Fibroblast of skin of back (primary cell): ENCODE measurements at places on chromosomes 4 and X.

DNA sequence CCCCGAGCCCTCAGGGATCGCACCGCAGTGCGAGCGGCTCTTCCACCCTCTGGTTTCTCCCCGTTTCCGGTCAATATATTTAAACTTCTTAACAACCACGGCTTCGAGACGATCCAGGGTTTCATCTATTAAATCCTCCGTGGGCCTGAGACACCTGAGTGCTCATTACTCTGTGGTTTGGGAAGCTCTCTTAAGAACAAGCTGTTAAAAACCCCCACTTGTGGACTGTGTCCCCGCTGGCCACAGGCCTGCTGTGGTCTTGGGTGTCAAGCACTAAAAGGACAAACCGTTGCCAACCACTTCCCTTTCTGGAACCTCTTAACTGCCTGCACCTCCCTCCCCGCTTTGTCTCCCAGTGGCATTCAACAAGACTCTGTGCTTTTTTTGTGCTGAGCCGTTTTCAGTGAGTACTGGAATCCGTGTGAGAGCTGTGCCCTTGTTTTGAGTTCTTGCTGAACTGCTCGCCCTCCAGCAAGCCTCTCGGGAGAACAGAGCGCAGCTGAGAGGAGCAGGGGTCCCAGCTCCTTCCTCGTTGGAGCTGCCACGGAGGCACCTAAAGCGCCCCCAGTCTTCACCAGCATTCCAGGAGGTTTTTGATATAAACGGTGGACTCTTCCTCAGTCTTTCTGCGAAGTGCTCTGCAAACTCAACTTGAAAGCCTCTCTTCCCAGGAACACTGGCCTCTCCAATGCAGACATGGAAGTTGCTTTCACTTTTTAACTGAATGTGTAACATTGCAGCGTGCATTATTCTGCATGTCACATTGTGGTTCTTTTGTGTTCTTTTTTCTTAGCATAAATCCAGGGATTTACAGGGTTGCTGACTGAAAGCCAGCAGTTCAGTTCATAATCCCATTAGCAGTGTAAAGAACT, 691 bp upstream of the IGFBP7 start:
- DNase-seq, result peak; percentile 86

GRCh38 chr4:22235698-22236097, 280.2 kb downstream of the ADGRA3 start:
- DNase-seq, result no peak

- DNase-seq, result peak; percentile 27
Observed at GRCh38 chr4:146981651-146982050, 36.0 kb upstream of the TTC29 start.

- no peak for DNase-seq
Observed at GRCh38 chr4:57679969-57680368, 569.8 kb upstream of the IGFBP7 start.

DNA sequence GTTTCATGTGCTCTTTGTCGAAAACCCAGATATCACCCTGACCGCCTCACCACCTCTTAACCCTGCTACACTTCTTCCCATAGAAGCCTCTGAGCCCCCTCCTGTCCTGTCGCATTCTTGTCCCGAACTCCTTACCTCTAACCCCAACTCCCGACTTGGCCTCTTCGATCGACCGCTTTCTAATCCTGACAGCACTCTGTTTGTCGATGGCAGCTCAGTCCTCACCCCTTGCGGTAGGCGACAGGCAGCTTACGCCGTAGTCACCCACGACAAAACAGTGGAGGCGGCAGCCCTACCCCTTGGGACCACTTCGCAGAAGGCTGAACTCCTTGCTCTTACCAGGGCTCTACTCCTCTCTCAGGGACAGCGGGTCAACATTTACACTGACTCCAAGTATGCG, 961.7 kb downstream of the RPA4 start:
- DNase-seq, result no peak

GRCh38 chr4:17286752-17287460, 225.0 kb downstream of the QDPR start:
- DNase-seq, result no peak

DNA sequence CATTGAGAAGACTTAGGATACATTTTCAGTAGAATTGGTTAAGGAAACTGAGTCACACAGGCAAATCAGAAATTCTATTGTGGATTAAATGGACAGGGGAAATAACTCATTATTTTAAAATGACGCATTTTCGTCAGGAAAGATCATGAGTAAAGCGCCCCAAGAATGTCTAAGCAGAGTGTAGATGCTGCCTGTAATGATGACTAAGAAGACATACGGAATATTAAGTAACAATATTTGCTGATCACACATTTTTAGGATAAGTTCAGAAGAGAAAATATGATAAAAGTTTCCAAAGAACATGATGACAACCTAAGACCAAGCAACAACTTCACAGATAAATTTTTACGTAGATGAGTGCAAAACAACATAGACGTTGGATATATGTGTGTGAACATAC, 596.3 kb upstream of the TENM3 start:
- peak; percentile 61 for DNase-seq

- no peak for DNase-seq
Observed at GRCh38 chr4:184274286-184274951, 56.7 kb upstream of the ENPP6 start.

DNA sequence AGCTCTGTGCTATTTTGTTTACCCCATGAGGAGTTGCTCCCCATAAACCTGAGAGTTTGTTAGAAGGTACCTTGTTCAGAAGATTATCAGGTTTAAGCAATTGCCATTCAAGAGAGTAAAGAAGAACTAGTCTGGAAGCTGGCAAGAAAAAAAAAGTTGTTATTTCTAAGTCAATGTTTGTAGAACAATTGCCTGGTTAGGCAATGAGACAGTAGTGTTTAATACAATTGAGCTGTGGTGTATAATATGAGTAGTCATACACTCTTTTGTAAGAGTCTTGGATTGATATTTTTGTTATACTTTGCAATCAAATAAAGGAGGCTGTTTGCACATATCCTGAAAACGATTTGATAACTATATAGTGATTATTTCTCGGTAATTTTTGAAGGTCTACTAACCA, 44.7 kb downstream of the GALNT7 start:
- no peak for DNase-seq

- DNase-seq, result no peak
Observed at GRCh38 chr4:80680934-80681333, 345.4 kb downstream of the CFAP299 start.

DNA sequence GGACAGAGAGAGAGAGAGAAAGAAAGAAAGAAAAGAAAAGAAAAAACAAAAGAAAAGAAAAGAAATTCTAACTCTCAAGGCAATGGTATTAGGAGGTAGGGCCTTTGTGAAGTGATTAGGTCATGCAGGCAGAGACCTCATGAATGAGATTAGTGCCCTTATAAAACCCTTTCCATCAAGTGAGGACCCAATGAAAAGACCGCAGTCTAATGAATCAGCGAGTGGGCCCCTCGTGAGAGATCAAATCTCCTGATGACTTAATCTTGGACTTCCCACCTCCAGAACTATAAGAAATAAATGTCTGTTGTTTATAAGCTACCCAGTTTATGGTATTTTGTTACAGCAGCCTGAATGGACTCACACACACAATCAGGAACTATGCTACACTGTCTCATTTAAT, 16.9 kb downstream of the AASDH start:
- no peak for DNase-seq

- no peak for DNase-seq
Observed at GRCh38 chr4:3202836-3203820, 45.8 kb upstream of the MSANTD1 start.

DNA sequence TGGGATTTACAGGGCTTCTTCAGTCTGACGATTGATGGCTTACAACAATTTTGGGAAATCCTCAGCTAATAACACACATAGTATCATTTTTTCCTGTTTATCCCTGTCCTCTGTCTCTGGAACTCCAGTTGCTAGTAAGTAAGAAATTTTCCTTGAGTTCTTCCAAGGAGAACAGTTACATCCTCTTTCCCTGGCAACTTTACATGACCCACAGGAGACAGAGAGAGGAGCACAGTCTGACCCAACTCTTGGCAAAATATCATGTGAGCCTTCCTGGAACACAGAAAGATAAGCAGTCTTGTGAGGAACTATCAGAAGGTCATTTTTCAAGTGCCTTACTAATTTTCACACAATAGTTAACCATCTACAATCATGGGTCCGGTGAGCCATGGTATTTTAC, 578.7 kb upstream of the PABPC4L start:
- no peak for DNase-seq

DNA sequence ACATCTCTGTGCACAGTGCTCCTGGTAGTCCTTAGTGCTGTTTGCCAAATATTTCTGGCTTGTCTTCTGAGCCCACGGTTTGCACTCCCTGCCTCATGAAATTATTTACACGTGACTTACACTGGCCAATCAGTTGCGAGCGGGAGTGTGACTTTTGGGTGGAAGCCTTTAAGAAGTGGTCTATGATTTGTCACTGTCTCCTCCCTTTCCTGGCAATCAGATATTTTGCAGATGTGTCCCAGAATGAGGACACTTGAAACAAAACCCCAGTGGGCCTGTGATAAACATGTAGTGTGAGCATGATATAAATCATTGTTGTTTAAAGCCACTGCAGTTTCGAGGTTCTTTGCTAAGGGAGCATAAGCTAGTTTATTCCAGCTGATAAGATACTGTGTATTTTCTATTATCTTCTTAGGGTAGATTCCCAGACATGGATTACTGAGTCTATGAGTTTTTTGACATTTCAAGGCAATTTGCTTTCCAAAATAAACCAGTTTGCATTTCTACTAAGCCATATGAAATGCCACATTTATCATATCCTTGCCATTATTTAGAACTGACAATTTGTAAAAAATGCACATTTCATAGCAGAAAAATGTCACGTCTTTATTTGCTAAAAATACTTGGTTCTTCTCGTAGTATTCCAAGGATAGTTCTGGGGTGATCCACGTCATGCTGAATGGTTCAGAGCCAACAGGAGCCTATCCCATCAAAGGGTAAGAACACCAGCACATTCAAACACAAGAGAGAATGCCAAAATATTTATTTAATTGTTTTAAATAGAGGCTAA, 12.0 kb downstream of the BST1 start:
- peak; percentile 69 for DNase-seq

- no peak for DNase-seq
Observed at GRCh38 chr4:13783800-13784411, 156.4 kb upstream of the BOD1L1 start.

GRCh38 chrX:19659929-19660328, 144.6 kb upstream of the MAP3K15 start:
- DNase-seq, result no peak

- DNase-seq, result peak; percentile 86
Observed at GRCh38 chrX:39667191-39667590, 430.6 kb downstream of the BCOR start.

DNA sequence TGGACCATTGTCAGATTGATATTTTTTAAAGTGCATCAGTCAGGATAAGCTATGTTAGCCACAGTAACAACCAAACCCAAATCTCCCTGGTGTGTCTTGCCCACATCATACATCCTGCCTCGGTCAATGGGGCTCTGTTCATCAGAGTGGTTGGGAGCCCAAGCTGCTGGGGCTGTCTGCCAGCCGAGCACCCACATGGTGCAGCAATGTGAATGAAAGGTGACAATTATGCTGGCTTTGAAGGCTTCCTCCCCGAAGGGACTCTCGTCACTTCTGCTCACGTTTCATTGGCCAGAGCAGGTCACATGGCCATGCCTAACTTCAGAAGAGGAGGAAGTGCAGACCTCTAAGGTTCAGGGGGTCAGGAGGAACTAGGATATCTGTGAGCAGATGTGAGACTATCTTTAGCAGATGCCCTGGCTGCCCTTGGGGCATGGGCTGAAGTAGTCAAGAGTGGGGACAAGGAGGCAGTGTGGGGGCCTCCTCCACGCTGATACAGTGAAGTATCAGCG, 1.3 kb upstream of the JAKMIP1 start:
- no peak for DNase-seq

GRCh38 chr4:163392328-163392727, 48.6 kb downstream of the NPY5R start:
- DNase-seq, result no peak

GRCh38 chr4:43765514-43765913, 683.1 kb downstream of the KCTD8 start:
- no peak for DNase-seq

DNA sequence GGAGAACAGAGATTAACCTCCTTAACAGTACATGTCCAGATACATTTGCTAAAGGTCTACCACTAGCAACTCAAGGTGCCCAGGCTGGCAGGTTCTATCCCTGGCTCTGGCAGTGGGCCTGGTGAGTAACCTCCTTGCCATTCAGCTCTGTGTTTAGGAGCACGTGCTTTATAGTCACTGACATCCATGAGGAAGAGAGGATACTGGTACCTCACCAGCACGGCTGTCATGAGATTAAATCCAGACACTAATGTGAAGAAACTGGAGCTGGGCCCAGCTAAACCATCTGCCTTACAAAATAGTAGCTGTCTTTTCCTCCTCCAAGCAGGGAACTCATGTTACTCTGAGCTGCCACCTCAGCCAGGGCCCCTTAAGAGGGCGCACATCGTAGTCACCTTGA, 45.3 kb downstream of the GPRASP3 start:
- DNase-seq, result peak; percentile 7

DNA sequence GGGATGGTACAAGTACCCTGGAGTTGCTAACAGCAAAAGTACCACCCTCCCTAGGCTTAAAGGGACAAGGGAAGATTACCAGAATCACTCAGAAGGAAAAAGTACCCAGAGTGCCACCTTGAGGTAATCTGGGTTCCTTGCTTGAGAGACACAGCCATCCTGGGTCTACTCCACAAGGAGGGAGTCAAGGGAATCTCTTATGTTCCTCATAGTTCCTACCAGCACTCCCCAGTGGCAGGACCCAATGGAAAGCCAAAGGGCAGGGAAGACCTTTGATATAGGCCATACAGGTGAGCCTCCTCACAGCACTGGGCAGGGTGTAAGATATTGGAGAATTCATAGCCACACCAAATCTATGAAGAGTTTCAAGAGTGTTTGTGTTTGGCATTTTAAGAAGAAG, 5.7 kb downstream of the IL2 start:
- peak; percentile 21 for DNase-seq

- peak; percentile 90 for DNase-seq
Observed at GRCh38 chrX:46582966-46583365, 9.4 kb downstream of the CHST7 start.

- no peak for DNase-seq
Observed at GRCh38 chr4:89572224-89572858, 264.6 kb downstream of the SNCA start.

- no peak for DNase-seq
Observed at GRCh38 chrX:17174671-17175070, 200.3 kb upstream of the NHS start.
